ENCODE measurements at places on chromosomes 6 and 20.

GRCh38 chr6:104766595-104766994, 93.1 kb downstream of the HACE1 start:
- no peak for DNase-seq

DNA sequence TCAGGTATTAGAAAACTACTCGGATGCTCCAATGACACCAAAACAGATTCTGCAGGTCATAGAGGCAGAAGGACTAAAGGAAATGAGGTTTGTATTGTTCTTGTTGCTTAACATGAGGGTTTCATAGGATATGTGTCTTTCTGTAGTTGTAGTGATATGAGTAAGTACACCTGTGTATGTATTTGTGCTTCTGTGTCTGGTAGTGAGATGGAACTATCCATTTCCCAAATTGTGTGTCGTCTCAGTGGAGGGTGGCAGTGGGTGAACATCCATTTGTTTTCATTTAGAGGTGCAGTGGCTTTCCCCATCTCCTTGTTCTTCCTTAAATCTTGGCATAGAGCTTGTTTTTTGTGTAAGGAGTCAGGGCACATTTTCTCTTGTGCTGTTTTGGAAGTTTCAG, 8.2 kb downstream of the ASXL1 start:
- DNase-seq, result no peak

- no peak for DNase-seq
Observed at GRCh38 chr6:106556368-106556960, 72.8 kb downstream of the RTN4IP1 start.

- no peak for DNase-seq
Observed at GRCh38 chr20:11502671-11503070, 415.0 kb upstream of the BTBD3 start.

- no peak for DNase-seq
Observed at GRCh38 chr6:92723390-92723931, 695.9 kb downstream of the EPHA7 start.

DNA sequence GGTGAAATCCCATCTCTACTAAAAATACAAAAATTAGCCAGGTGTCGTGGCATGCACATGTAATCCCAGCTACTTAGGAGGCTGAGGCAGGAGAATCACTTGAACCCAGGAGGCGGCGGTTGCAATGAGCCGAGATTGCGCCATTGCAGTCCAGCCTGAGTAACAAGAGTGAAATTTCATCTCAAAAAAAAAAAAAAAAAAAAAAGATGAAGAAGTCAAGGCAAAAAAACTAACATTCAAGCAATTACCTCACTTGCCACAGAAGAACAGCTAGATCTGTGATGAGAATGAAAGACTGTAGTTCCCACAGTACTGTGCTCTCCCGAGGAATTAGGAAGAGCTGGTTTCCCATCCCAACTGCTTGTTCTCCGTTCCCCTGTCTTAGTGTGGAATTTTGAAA, 144.7 kb upstream of the ECI2 start:
- no peak for DNase-seq

GRCh38 chr6:49555951-49556350, 5.5 kb downstream of the C6orf141 start:
- no peak for DNase-seq

- no peak for DNase-seq
Observed at GRCh38 chr20:60693496-60694133, 558.4 kb upstream of the CDH4 start.

GRCh38 chr6:90219209-90219985, 77.2 kb downstream of the BACH2 start:
- DNase-seq, result no peak

DNA sequence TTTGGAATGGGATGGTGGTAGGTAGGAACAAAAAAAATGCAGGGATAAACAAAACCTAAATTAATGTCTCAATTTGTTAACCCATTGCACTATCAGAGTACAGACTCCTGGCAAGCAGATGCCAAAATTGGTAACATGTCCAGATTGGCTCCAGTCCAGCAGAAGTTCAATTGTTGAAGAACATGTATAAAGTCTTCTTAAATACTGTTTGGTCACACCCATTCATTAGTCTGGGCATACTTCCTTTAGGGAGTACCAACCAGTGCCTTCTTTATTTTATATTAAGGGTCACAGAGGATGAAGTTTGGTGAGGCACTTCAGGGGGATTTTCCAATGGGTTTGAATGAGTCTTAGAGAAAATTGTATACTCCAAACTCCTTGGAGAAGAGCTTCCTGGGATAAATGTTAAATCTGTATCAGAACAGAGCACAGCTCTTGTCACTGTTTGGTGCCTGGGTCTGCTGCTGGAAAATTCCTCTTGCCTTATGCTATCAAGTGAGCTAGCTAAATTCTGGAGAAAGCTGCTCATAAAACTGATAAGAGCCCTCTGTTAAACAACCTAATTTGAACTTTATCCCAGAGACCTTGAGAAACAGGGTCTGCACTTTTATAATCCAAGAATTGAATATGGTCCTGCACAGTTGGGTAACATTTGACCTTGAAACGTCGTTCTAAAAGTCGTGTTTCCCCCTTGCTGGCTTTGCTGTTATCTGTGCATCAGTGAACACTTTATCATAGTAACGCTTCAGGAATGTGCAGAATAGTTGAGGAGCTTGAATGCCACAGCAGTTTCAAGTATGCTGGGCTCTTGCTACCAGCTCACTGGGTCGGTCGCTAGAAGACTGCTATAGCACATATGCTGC, 334.1 kb upstream of the CITED2 start:
- DNase-seq, result no peak

- DNase-seq, result no peak
Observed at GRCh38 chr6:100751590-100751989, 129.5 kb downstream of the ASCC3 start.

DNA sequence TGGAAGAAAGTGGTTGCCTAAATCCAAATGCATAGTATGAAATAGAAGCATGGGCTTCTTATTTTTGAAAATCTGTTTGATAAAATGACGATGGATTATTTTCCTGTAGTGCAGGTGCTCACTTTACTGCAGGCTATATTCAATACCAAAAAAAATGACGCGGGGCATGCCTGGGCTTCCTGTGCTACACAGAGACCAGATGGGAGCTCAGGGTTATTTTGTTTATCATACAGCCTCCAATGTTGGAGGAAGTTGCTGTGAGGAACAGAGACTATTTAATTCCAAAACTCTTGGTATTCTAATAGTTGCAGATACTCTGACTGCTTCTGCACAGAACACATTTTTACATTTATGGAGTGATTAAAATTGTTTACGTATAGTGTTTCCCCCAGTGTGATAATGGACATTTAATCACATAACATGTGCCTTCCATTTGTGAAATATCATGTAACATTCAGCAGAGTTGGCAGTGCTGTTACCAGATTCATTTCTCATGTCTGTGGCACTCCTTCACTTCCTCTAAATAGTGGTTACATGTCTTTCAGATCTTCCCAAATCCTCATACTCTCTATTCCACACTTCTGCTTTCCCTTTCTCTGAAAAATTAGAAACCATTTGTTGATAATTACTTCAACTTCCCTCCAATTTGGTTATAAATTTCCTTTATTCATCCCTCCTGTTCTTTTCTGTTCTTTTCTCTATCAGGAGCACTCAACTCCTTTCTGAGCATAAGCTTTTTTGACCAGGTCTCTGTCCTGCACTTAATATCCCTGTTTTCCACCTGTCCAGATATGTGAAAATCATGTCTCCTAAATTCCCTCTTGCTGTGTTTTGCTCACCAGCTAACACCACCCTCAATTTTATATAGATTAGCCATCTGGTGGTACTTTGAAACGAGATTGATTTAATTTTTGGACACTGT, 121.6 kb downstream of the ADGRB3 start:
- DNase-seq, result no peak

- DNase-seq, result no peak
Observed at GRCh38 chr20:53847837-53848170, 222.6 kb downstream of the BCAS1 start.

DNA sequence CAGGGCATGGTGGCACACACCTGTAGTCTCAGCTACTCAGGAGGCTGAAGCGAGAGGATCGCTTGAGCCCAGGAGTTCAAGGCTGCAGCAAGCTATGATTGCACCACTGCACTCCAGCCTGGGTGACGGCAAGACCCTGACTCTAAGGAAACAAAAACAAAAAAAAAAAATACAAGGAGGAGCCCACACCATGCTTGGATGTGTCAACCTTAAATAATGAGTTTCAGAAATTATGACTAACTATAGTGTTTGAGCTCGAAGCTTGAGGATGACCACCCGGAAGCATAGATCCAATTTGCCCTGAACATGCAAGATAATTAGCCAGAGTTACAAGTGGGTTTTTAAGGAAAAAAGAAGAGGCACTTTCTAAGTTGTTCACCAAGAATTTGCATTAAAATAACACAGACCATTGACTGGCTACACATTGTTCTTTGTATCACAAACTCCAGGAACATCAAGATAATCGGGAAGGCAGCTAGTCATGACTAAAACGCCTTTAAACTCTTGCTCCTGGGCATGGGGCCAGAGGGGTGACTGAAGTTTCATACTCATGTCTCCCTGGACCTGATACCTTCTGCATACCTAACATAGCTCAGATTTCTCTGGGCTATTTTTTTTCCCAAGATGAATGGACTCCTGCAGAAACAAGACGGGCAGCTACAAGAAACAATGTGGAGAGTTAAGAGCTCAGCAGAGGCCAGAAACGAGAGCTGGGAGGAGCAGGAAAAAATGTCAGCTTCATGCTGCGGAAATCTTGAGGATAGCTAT, 289.6 kb downstream of the PREX1 start:
- no peak for DNase-seq

GRCh38 chr6:14690120-14691056, 555.5 kb upstream of the JARID2 start:
- DNase-seq, result no peak

- no peak for DNase-seq
Observed at GRCh38 chr6:137403855-137404254, 90.3 kb downstream of the OLIG3 start.

- DNase-seq, result no peak
Observed at GRCh38 chr20:58633161-58634053, 17.7 kb upstream of the STX16 start.

All from T follicular helper cell (primary cell).